ENCODE measurements at places on chromosomes 4 and X.

- DNase-seq, result no peak
These were observed 204.2 kb downstream of the MGST2 start for GRCh38 chr4:139869810-139870209.

DNA sequence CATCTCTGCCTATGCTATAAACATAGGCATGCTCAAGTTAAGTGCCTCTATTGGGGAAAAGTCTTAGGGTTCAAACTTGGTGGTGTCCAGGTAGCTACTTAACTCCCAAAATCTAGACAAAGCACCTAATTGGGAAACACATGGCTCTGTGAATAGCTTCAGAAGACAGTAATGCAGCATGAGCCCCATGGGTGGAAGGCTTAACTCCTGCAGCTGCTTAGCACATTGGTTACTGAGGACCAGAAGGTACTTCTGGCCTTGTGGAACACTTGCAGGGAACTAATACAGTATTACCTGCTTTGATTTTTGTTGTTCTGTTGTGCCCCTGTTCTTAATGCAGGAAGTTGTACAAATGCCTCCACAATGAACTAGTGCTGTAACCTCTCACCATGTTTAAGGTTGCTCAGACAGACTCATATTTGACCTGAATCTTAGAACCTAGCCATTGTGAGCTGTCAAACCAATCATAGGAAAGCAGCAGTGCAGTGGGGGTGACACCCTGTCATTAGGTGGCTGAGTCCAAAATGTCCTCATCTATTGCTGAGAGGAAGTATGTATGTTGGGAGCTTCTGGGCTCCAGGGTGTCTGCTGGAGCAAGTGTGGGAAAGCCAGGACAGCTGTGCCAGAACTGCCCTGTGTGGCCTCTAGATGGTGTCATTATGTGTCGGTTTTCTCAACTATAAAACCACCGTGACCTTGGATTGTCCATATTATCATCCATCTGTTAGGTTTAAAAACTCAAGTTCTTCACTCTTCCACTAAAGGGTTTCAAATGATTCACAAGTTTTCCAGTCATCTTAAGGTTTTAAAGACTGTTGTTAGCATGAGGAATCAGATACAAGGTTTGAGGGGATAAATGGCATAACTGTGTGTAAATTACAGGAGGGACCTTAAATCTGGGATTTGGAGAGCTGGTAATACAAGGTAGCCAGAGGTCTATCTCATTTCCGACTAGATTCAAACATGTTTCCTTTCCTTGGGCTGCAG, 69.9 kb upstream of the WDR1 start:
- DNase-seq, result no peak

- DNase-seq, result no peak
These were observed 193.3 kb downstream of the ANKRD50 start for GRCh38 chr4:124519196-124519595.

- DNase-seq, result no peak
These were observed 2027.9 kb downstream of the PCDH7 start for GRCh38 chr4:32748061-32748460.

GRCh38 chr4:168871632-168872031, 138.4 kb downstream of the CBR4 start:
- no peak for DNase-seq

- DNase-seq, result no peak
These were observed 35.8 kb upstream of the DYNLT3 start for GRCh38 chrX:37883196-37883595.

DNA sequence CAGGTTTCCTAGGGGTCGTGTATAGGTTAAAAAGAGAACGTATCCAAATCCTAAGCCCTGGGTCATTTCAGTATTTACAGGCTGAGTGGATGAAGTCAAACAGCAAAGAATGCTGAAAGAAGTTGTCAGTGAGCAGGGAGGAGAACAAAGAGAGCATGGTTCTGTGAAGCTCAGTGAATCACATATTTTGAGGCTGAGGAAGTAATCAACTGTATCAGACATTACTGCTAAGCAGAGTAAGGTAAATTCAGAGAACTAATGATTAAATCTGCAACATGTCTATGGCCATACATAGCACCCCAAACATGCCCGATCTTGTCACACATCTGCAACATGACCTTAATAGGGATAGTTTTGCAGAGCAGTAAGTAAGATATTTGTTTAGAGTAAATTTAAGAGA, 1130.3 kb downstream of the RAPGEF2 start:
- no peak for DNase-seq
